ENCODE measurements at places on chromosomes 7 and 10.

GRCh38 chr10:4545062-4545461 is 280.9 kb upstream of the AKR1E2 start:
- no peak for DNase-seq

DNA sequence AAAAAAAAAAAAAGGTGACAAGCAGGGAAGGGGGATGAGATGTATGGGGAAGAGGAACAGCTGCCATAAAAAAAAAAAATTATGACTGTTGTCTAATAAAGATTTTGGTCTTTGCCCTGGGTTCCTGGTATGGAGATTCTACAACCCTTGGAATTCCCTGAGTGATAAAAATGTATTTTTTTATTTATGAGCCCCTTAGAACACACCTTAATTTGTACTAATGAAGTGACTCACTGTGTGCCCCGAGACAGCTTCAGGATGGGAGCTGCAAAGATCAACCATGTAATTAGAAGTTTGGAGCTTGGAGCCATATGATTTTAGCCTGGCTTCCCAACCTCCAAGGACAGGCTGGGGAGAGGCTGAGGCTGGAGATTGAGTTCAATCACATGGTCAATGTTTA is 69.7 kb downstream of the NHLRC2 start:
- DNase-seq: no peak

GRCh38 chr10:60086862-60087261 is 180.5 kb upstream of the CCDC6 start:
- no peak for DNase-seq

GRCh38 chr10:130018265-130018664 is 54.2 kb upstream of the EBF3 start:
- DNase-seq: no peak

DNA sequence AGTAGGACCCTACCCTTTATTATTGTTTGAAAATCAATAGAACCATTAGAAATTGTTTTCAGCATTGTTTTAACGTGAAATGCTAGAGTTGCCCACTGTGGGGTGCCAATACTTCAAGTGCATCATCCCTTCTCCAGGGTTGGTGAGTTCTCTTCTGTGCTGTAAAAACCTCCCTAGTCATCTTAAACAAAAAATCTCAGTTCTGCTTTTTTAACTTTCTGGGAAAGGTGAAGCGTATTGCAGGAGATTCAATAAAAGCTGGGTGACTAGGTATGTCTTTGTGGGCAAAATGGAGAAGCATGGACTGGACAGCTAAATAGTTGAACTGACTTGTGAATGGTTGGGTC is 699.1 kb downstream of the SUGCT start:
- DNase-seq: no peak

DNA sequence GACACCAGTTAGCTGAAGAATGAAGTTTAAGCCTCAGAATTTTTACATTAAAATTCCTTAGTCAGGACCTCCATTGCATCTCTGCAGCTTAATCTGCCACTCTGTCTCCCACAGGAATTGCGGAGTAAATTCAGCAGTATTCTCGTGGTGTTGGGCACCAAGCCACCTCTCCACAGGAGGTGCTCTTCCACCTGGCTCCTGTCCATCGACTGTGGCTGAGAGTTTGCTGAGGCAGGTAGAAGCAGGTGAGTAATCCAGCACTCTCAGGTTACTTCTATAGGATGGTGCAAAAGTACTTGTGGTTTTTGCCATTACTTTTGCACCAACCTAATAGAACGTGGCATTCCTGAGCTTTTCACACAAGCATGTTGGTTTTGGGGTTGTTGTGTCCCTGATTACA is 134.1 kb downstream of the GFRA1 start:
- no peak for DNase-seq

DNA sequence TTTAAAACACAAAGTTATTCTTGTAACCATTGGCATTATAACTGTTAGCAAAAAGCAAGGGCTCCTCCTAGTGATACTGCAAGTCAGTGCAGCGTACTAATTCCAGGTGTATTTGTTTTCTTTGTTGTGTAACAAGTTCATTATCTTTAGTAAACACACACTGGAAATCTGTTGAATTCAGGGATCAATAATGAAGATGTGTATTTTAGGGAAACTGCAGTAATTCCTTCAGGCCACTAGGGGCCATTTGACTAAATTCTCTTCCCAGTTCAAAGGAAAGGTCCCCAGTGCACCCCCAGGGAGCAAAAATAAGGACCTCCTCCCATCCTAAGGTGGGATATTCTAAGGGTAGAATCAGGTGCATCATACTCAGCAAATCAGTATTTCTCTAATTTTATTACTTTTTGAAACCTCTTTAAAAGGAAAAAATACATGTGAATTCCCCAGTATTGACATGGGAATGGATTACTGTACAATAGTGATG is 158.6 kb upstream of the LYZL1 start:
- DNase-seq: peak; percentile 55

GRCh38 chr7:115038158-115038557 is 116.3 kb downstream of the MDFIC start:
- DNase-seq: no peak

DNA sequence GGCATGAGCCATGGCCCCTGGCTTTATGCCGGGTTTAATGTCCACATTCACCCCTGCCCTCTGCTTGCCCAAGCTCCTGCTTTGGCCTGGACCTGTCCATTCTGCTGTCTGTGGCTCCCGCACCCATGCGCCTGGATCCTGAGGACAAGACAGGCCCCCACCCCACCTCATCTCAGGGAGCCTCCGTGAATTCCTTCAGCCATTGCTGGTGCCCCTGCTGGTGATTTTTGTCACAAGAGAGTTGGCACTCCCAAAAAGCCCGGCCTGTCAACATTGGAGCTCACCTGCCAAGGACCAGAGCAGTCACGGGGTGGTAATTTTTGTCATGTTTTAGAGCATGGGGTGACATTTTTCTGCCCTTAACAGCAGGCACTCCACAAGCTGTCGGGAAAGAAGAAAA is 127.5 kb upstream of the PLXNA4 start:
- no peak for DNase-seq

DNA sequence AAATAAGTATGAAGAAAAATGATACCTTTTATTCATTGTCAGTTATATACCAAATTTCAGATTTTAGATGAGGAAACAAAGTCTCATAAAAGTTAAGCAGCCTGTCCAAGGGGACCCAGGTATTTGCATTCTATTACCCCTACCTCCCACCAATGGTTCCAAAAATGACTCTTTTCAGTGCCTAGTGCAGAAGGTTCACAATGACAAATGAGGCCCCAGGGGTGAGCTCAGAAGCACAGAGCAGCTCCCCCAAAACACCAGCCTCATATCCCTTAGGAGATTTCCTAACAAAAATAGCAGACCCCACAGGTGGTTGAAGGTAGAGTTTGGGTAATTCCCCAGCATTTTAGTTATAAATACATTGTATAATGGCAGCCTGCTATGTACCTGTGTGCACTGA is 168.6 kb downstream of the REEP3 start:
- no peak for DNase-seq

DNA sequence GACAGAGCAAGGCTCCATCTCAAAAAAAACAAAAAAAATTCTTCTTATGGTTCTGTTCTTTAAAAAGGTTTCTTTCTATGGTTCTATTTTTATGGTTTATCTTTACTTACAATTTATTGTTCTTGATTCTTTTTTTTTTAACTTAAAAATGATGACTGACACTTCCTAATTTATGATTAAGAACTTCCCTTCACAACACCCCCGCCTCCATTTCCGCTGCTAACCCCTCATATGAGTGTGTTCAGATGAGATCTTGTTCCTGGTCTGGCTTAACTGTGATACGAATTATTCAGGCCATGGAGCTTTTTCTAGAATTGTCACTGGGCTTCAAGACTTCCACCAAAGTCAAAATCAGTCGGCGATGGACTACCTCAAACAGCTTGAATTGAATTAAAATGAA is 33.9 kb downstream of the PTER start:
- no peak for DNase-seq

- no peak for DNase-seq
Observed at GRCh38 chr10:116785867-116786266, 43.5 kb upstream of the HSPA12A start.

DNA sequence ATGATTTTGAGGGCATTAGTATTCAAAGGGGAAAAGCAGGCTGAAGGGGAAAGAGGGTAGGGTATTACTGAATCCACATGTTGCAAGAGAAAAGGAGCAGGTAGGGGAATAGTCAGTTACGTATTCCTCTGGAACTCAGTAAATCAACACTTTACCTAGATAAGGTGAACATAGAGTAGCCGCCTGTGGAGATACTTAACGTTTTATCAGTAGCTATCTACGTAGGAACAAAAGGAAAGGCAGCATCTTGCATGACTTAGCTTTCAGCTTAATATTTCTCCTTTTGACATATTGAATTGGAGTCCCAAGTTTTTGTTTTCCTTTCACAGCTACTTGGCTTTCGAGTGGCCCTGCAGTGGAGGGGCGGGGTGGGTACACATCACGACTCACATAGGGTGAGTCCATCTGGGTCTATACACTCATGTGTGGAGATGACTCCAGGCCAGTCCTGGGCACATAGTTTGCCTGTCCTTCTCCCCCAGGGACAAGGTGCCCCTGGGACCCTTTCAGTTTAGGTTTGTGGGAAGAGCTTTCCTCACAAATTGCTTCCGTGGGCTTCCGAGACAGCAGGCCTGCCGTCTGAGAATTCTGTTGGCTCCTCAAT is 48.1 kb downstream of the CCNY start:
- DNase-seq: no peak

DNA sequence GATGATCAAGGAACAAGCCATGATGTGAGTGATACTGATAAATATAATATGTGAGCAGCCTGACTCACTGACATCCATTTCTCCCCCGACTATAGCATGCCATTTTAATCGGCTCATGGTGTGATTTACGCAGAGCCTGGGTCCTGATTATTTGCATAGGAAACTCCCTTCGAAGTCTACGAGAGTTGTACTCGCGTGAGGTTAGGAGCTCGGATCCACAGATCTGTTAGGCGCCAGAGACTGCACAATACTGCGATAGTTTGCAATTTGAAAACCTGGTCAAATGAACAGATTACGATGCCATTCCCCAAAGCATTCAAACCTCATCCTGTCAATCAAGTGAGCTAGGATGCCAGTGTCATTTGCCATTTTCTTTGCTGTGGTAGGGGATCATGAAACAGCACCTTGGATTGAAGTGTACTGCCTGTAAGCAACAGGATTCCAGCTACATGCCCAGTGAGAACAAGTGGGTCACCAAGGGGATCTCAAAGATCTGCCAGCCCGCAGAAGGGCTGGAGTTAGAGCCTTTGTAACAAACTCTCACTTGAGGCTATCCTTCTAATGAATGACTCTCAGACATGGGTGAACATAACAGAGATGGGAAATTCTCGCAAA is 158.3 kb downstream of the FRMD4A start:
- no peak for DNase-seq

GRCh38 chr7:38855386-38855785 is 53.6 kb downstream of the VPS41 start:
- DNase-seq: no peak

GRCh38 chr7:114979388-114979787 is 57.5 kb downstream of the MDFIC start:
- DNase-seq: no peak

DNA sequence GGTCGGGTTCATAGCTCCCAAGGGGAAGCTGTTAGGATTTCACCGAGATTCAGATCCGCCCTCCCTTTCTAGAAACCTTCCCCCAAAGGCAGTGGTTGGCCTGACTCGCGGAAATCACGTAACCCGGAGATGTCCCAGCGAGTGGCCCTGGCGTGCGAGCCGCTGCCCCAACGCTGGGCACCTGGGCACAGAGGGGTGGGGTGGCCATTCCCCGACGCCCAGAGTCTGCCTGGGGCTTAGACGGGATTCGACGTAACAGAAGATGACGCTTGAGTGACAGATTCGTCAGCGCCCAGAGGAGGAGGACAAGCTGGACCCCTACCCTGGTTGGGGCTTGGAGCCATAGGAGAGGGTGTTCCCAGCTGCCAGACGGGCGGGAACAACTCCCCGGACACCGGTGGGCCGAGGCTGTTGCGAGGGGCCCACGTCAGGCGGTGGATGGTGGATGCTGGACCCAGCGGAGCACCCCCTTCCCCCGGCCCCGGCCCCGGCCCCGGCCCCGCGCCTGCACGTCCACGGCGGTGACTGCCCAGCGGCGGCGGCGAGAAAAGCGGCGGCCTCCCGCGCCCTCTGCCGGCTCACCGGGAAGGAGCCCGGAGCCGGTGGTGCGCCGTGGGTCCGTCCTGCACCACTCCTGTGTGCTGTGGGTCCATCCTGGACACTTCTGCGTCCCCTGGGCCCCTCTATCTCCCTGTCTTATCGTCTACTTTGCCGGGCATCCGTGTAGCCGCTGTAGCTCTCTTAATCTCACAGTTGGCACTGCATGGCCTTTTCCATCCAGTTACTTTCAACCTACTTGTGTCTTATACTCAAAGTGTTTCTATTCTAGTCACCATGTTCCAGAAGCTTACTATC is 35.4 kb upstream of the KNDC1 start:
- peak; percentile 81 for DNase-seq

GRCh38 chr7:111980725-111981124 is 225.5 kb downstream of the DOCK4 start:
- DNase-seq: no peak

DNA sequence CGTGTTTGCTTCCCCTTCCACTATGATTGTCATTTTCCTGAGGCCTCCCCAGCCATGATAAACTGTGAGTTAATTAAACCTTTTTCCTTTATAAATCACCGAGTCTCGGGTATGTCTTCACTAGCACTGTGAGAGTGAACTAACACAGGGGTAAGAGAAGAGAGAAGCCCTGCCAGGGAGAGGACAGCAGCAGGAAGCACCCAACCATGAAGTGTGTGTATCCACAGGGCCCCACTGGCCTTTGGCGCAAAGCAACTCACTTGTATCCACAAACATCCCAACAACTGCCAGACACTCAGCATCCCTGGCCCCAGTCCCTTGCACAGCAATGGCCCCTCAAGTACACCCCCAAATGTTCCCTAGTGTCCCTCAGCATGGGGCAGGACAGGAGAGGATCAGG is 115.1 kb downstream of the MAD1L1 start:
- DNase-seq: no peak

GRCh38 chr7:150476819-150477631 is 26.6 kb downstream of the GIMAP8 start:
- no peak for DNase-seq

- DNase-seq: no peak
Observed at GRCh38 chr10:115022733-115023132, 70.4 kb upstream of the ATRNL1 start.

DNA sequence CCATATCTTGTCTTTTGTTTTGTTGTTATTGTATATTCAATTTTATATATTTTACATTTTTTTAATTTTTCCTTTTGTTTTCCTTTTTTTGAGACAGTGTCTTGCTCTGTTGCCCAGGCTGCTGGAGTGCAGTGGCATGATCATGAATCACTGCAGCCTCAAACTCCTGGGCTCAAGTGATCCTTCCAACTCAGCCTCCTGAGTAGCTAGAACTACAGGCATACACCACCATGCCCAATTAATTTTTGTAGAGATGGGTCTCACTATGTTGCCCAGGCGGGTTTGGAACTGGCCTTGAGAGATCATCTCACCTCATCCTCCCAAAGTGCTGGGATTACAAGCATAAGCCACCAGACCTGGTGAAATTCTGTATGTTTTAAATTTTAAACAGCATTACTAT is 25.4 kb upstream of the TNKS2 start:
- DNase-seq: no peak

DNA sequence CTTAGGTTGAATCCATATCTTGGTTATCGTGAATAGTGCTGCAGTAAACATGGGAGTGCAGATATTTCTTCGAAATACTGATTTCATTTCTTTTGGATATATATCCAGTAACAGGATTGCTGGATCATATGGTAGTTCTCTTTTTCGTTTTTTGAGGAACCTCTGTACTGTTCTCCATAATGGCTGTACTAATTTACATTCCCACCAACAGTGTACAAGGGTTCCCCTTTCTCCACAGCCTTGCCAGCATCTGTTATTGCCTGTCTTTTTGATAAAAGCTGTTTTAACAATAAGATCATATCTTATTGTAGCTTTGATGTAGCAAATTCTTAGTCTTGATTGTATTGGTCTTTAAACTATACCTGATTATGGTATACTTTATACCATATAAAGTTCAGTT is 45.3 kb downstream of the ZNRF2 start:
- no peak for DNase-seq

Measured in HuH-7.5 (cell line).